ENCODE measurements at places on chromosomes 4 and X.

GRCh38 chrX:107567370-107567769 lies 60.9 kb upstream of the PRPS1 start:
- DNase-seq = no peak

DNA sequence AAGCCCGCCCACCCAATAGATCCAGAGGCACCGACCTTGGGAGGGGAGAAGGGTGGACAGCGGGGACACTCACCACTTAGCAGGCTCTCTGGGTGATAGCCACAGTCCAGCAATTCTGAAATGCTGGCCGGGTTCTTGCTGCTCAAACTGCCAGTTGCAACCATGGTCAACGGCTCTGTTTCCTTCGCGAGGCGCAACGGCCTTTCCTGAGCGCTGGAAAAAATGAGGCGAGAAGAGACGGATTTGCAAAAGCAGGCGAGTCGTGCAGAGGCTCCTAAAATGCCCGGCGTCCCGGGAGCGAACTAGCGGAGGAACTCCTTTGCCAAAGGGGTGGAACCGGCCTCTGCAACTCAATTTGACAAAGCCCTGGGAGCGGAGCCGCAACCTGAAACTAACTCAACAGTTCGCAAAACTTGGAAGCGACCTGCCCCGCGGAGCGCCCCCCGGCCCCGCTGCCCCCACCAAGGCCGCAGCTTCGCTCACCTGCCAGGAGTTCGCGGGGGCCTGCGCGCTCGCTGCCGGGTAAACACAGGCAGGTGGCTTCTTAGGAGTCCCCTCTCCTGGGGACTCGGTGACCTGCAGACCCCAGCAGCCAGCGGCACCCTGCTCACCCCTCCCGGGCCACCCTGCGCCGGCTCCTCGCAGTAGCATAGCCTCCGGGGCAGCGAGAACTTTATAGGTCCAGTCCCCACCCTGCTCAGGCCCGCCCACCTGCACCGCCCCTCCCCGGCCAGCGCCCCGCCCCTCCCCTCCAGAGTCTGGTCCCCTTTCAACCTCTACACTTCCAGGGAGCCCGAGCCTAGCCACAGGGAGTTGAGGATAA lies at the start of gene DDIT4L:
DDIT4L (minus strand) TSS at position 649 of the 823 bp plus-strand sequence; CDS start at position 164, 485 bp downstream.
- no peak for DNase-seq

- no peak for DNase-seq
Observed at GRCh38 chr4:187094144-187094543, 370.5 kb upstream of the FAT1 start.

- no peak for DNase-seq
Observed at GRCh38 chr4:158991534-158992155, 111.2 kb upstream of the RAPGEF2 start.
